ENCODE measurements at places on chromosomes 11 and 22.

GRCh38 chr11:103875855-103876510 is 160.5 kb upstream of the DDI1 start:
- no peak for DNase-seq

- DNase-seq, result no peak
Measured at GRCh38 chr11:60265373-60266214, 14.9 kb upstream of the MS4A4A start.

- no peak for DNase-seq
Measured at GRCh38 chr11:10247011-10247410, 47.0 kb downstream of the SBF2 start.

- no peak for DNase-seq
Measured at GRCh38 chr22:36227396-36227795, 11.9 kb downstream of the APOL2 start.

GRCh38 chr11:12693479-12694182 is 19.4 kb downstream of the TEAD1 start:
- DNase-seq, result peak; percentile 100

DNA sequence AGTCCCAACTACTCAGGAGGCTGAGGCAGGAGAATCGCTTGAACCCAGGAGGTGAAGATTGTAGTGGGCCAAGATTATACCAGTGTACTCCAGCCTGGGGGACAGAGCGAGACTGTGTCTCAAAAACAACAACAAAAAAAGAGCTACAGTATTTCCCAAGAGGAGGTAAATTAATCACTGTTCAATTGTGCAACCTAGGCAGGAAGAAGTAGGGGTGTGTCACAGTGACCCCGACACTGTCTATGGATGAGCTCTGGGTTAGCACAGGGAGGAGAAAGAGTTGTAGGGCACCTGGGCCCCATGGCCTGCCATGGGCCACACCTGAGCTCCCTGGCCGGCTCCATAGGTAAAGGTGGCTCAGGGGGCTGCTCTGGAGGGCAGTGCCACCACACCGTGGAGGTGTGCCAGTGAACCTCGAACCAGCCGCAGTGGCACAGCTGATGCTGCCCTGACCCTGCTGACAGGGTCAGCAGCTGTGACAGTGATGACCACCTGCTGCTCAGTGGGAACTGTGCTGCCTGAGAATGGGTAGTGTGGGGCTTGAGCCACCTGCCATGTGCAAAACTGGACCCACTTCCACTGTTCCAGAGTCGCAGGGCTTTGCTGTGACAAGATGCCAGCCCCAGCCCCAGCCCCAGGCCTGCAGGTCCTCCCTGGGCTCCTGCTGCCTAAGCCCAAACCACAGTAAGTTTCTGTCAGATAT is 84.0 kb upstream of the PITPNB start:
- no peak for DNase-seq

GRCh38 chr11:59302991-59303390 is 55.7 kb upstream of the OR5AN1 start:
- no peak for DNase-seq

DNA sequence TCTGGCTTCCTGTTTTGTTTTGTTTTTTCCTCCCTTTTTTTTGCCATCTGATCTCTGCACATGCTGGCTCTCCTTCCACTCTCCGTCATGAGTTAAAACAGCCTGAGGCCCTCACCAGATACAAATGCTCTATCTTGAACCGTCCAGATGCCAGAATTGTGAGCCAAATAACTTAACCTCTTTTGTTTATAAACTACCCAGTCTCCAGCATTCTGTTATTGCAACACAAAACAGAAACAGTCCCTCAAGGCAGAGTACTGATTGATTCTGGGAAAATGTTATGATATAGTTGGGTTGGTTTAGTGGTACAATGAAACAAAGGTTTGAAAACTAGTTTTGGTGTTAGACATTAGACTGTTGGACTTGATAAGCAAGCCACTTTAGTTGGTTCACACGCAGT is 1390.0 kb upstream of the RAG2 start:
- DNase-seq, result peak; percentile 29

- peak; percentile 33 for DNase-seq
Measured at GRCh38 chr11:60831143-60831500, 10.8 kb upstream of the CCDC86 start.

- DNase-seq, result peak; percentile 45
Measured at GRCh38 chr11:68598816-68599653, 85.3 kb upstream of the GAL start.

GRCh38 chr11:36417154-36417553 is 92.9 kb downstream of the TRAF6 start:
- DNase-seq, result no peak

GRCh38 chr22:38082986-38083710 is 836 bp downstream of the SLC16A8 start:
- no peak for DNase-seq

DNA sequence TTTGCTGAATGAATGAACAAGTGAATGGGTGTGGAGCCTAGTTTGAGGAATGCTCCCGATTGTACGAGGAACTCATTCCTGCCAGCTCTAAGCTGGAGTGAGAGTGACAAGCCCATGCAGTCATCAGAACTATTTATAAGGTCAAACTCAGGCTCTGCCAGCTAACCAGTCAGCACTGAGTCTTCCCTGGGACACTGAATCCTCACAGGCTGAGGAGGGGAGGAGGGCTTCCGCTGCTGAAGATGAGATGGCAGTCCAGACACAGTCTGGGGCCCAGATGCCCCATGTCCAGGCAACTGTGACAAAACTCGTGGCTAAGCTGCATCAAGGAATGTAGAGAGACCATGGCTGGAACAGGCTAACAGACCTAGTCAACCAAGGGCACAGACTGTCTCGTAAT is 4.0 kb downstream of the LRP4 start:
- DNase-seq, result no peak

GRCh38 chr11:131644204-131644795 is 273.9 kb downstream of the NTM start:
- no peak for DNase-seq

DNA sequence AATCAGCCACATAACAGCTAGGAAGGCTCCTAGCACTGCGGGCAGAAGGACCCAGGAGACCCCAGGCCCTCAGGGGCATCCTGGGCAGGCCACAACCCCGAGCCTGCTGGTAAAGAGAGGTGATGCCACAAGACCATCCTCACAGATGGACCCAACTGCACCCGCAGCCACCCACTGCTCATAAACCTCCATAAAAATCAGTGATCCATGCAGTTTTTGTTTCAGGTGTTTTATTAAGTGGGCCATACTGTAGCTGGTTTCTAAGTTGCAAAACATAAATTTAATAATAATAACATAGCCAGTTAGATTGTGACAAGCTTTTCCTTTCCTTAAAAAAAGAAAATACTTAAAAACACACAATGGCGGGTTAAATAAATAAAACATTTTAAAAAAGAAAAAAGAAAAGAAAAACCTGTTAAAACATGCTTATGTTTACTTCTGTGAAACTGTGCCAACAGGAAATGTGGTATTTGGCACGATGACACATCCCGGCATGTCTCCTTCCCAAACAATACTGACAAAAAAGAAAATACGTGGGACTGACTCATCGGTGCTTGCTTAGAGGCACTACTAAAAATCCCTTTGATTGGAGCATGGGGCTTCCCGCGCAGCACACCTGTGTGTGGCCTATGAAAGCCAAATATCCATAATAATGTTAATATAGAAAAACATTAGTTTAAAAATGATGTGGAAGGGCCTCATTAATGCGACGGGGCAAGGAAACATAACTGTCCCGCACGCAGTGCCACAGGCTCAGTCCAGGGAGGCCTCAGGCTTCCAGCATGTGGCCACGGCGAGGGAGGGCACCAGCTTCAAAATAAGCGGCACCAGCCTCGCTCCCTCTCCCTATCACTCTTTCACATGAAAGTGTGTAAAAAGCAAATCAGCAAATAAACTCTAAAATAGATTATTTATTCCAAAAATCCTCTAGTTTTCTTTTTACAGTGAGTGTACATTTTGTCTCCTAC is 47.5 kb upstream of the SCUBE2 start:
- DNase-seq, result peak; percentile 89

GRCh38 chr11:38818720-38819119 is 2220.7 kb upstream of the RAG2 start:
- peak; percentile 15 for DNase-seq

- no peak for DNase-seq
Measured at GRCh38 chr22:31533374-31533773, 37.0 kb downstream of the SFI1 start.

- no peak for DNase-seq
Measured at GRCh38 chr11:109512680-109513079, 90.7 kb downstream of the C11orf87 start.

GRCh38 chr11:75931124-75931523 is 116.1 kb downstream of the UVRAG start:
- peak; percentile 43 for DNase-seq

- DNase-seq, result no peak
Measured at GRCh38 chr11:2992997-2993325, 832 bp upstream of the NAP1L4 start.

DNA sequence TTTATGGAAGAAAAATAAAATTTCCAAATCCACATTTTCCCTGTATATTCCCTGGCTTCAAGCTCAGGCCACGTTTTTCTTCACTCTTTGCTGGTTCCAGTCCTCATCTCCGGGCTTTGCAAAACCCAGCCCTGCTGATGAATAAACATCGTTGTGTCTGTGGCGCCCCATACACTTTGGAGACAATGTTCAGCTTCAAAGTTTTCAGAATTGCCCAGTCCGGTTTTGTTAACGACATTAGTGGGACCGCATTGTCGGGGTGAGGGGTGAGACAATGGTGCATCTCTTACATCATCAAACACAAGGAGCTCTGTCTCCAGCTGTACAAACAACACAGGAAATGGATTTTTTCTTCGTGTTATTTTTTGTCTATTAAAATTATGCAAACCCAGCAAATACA is 53.4 kb upstream of the HTATIP2 start:
- DNase-seq, result no peak

DNA sequence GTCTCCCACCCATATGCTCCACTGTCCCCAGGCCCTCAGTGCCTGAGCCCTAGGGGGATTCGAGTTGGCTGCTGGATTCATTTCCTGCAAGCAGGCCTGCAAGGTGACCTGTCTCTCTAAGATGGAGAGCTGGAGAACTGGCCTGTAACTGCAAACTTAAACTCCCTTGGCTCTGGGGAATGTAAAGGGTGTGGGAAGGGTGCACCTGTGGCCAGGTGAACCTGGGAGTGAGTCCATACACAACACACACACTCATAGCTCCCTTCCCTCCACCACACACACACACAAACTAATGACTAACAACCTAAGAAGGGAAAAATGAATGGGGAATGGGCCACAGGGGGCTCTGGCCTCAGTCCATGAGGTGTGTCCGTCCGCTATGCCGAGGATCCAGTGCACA is 14.5 kb downstream of the SMTNL1 start:
- DNase-seq, result no peak

Data from astrocyte (in vitro differentiated cells and primary cell).